GM18507 (cell line): ENCODE measurements at places on chromosomes 6 and 20.

DNA sequence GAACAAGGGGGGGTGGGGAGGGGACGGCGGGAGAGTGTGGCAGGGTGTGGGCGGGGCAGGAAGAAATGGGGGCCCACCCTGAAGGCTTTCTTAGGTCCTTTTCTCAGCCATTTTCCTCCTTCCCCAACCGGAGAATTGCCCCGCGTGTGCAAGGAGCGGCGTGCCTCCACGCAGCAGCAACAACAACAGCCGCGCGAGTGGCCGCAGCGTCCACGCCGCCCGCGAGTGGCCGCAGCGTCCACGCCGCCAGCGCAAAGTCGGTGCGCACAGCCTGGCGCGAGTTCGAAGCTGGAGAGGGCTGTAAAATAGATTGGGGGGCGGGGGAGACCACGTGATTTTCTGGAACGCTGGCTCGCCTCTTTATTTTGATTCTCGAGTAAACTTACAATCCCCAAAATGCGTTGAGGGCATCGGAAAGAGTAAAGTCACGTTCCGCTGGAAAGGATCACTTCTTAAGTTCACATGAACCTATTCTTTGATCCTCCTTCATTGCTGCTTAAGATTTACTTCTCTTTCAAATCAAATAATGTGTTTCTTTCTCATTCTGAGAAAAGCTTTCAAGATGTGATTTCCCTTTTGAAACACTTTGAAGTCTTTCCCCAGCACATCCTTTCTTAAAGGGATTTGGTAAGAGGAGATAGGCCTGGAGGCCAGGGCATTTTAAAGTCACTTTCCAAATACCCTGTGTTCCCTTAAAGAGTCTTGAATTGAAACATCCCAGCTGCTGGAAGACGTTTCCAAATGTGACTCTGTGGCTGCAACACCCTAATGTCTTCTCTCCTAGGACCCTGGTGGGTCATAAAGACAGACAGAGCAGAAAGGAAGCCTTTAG, 66.7 kb upstream of the ZNF217 start:
- DNase-seq: no peak

DNA sequence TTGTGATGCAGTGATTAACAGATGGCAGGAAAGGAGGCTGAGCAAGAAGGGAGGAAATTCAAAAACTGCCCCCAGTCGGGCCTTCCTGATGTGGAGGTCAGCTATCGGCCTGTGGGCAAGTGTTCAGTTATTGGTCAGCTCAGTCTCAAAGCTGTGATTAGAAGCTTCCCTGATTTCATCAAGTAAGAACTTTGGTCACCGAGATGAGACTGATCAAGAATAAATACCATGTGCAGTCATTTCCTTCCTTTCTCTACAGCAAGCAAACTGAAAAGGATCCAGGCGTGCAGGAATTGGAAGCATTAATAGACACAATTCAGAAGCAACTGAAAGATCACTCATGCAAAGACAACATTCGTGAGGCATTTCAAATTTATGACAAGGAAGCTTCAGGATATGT, 69.7 kb downstream of the EFHC1 start:
- DNase-seq: no peak

DNA sequence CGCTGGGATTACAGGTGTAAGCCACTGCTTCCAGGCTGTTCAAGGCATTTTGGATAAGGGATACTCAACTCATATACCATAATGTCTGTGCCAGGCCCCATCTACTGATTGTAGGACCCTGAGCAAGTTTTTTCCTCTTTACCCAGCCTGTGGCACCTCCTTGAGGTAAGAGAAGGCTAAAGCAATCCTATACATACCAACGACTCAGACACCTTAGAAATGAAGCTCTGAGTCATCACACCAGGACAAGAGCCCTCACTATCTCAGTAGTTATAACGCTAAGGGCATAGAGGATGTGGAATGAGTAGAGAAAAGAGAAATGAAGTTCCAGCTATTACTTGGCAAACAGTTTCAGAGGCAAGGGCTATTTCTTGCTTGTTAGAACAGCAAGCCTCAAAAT, 16.9 kb downstream of the NDRG3 start:
- DNase-seq: no peak

DNA sequence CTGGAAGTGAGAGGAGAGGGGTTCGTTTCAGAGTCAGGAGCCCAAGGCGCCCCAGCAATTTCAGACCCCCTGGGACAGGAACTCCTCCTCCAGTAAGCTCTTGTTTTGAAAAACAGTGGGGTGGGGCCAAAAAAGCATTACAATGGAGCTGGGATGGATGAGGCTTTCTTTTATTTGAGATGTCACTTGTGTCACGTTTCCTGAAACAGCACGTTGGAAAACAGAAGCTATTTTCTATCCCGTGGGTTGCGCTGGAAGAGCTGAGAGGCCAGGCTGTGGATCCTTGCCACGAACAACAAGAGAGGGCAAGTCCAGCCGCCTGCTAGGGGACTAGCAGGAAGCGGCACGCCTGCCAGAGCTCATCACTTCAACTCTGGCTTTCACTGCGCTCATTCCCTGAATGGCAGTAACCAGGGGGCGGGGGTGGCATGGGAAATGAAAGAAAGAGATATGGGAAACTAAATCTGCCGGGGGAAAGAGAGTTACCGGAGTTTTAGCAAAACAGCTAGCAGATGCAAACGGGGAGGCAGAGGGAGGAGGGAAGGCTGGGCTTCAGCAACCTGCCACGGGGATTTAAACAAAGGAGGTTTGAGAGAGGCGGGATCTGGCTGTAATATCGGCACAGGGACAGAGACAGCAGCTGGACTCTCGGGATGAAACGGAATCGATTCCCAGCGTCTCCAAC, 34.6 kb downstream of the GCNT2 start:
- no peak for DNase-seq

GRCh38 chr20:34892671-34893070, 16.3 kb downstream of the ACSS2 start:
- no peak for DNase-seq

DNA sequence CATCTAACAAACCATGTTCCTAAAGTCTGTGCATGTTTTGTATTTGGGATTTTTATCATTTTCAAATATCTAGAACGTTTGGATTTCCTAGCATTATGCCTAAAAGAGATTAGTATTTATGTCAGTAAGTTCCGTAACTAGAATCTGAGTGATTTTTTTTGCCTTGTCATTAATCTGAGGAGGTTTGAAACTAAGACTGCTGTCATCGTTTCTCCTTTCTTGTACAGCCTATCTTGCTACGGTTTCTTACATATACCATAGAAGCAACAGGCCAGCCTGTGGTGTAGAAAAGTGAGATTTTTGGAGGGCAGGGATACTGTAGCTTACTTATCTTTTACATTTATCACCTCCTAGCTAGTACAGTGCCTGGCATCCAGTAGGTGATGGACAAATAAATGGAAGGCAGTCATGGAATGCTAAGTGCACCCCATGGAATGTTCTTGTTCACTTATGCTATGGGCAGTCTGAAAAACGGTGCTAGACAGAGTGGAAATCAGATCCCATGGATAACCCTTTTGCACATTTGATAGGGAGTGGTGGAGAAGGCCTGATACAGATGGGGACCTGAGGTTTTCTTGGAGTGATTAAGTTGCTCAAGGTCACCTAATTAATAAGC, 93.9 kb downstream of the ARID1B start:
- no peak for DNase-seq

GRCh38 chr20:62646851-62647520, 4.7 kb downstream of the SLCO4A1 start:
- DNase-seq: no peak

DNA sequence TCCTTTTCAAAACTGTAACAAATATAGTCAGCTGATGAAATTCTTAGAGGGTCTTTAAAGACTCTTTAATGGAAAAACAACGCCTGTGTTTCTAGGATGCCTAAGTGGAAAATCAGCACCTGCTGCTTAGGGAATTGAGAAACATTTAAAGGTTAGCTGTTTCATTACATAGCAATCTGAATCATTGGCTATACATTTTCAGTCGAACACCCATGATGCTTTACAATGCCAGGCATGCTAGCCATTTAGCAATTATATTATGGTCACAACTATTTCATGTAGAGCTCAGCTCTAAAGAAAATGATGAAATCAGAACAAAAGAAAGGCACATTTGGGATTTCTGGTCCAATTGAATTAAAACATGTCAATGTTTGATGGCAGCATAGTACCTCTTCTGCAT, 270.3 kb upstream of the SYNCRIP start:
- DNase-seq: no peak

GRCh38 chr20:58587467-58587866, 63.6 kb upstream of the STX16 start:
- DNase-seq: no peak

GRCh38 chr6:21201187-21201586, 392.4 kb upstream of the SOX4 start:
- no peak for DNase-seq

DNA sequence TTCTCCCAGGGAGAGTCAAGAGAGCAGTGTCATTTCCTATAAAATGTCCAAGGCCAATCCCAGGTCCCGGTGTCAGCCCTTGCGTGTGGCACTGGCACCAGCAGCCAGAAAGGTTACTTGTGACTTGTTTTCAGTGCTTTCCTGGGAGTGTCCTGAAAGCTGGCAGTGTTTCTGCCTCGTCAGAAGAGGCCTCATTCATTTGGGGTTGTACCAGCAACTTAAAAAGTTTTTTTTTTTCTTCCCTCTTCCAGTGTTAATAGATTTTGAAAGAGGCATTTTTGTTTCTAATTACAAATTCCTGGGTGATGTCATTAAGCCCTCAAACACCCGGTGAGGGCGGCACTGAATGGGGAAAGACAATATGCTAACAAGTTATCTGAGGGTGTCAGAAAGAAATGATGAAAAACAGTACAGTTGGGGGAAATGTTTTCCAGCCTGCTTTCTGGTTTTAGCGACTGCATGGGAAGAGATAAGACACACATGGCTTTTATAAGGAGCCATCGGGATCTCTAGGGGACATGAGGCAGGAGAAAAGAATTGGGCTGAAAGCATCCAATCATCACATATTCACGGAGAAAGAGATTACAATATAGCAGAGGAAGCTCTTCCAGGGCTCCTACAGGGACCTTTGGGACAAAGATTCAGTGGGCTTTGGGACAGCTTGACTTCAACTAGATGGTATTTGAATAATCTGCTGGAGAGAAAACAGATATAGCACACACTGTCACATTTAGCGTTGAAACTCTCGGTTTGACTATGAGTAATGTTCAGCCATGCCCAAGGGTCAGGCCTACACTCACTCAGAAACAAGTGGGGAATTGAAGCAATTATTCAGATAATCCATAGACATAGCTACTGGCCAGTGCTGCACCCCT, 153.0 kb downstream of the BCAS1 start:
- DNase-seq: no peak

DNA sequence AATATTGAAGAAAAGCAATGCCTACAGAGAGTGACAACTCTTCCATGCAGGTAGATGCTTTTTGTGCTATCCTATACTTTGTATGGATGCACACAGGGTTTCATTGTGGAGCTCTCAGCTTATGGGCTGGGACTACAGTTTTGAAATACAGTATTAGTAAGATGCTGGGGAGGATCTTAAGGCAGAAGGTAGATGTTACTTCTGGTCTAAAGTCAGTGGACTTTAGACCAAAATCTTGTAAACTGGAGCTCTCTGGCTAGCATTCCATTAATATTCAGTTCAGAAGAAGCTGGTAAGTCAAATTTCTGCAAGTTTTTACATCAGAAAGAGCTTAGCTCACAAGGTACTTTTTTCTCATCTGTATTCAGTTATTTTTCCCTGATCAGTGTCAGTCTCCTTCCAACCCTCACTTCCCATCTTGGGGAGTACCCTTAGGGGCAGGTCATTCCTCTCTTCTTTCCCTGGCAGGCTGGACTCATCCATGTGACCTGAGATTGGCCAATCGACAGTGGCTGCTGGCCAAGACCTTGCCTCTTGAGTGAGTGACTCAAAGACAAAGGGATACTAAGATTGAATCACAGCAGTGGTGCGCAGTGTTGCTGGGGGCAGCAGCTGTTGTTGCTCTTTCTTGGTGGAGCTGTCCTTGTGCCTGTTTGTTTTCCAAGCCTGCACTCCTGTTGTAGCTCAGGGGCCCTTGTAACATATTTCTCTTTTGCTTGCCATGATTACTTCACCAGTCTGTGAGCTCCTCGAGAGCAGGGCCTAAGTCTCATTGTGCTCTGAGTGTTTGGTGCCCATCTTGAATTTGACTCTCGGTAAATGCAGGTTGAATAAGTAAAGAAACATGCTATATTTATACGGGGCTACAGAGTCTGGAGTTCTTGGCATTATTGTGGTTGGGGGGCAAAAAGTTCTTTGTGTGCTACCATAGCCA, 2.8 kb upstream of the PHF20 start:
- DNase-seq: no peak

- DNase-seq: no peak
These were observed 62.0 kb downstream of the TRIM38 start for GRCh38 chr6:26024651-26025046.

DNA sequence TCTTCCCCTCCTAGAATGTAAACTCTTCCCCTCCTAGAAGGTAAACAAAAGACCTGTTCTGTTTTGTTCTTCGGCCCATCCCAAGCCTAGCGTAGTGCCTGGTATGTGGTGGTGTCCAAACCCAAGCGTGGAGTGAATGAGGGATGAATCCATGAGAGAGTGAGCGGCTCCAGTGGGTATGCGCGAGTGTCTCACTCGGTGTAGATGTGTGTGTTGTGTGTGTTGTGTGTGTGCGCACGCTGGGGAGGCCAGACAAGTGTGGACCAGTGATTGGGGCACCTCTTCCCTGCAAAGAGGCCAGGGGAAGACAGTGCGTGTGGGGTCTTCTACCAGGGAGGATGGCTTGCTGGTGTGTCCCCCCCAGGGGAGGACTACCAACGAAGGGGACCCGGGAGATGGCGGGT, 392 bp upstream of the SLC2A10 start:
- DNase-seq: no peak

DNA sequence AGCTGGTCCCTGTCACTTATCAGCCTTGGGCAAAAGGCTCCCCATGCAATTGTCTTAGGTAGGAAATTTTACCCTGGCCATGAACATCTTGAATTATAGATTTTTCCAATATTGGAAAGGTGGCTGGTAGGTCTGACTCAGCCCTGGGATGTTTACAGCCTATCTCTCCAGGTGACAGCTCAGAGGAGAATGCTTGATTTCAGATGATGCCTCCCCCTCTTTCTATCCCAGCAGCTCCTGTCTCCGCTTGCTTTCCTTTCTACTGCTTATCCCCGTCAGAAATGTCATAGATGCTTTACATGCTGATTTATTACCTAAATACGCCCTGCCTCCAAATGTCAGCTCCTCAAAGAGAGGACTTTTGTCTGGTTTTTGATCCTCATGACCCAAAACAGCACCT, 109.6 kb downstream of the NFATC2 start:
- no peak for DNase-seq

GRCh38 chr20:53097791-53098190, 125.6 kb downstream of the TSHZ2 start:
- no peak for DNase-seq

- DNase-seq: no peak
These were observed 116.1 kb upstream of the PTPN1 start for GRCh38 chr20:50393990-50394561.

- no peak for DNase-seq
These were observed 464.9 kb downstream of the EPM2A start for GRCh38 chr6:145270464-145270863.

GRCh38 chr20:53142225-53143127, 170.3 kb downstream of the TSHZ2 start:
- DNase-seq: no peak

GRCh38 chr6:29970711-29971110, 28.4 kb downstream of the HLA-A start:
- DNase-seq: no peak

GRCh38 chr20:56371977-56372376, 13.2 kb downstream of the FAM210B start:
- DNase-seq: no peak

GRCh38 chr6:135810486-135810885, 41.0 kb upstream of the PDE7B start:
- no peak for DNase-seq
